Activated CD4-positive, alpha-beta T cell treated with anti-CD3 and anti-CD28 coated beads, Interleukin-2, amount 10 ng/mL, durations not matched to agents 7 days and 5 days (primary cell): ENCODE measurements at places on chromosomes 2 and 18.

- DNase-seq = no peak
These were observed 74.1 kb downstream of the GALR1 start for GRCh38 chr18:77323640-77324299.

DNA sequence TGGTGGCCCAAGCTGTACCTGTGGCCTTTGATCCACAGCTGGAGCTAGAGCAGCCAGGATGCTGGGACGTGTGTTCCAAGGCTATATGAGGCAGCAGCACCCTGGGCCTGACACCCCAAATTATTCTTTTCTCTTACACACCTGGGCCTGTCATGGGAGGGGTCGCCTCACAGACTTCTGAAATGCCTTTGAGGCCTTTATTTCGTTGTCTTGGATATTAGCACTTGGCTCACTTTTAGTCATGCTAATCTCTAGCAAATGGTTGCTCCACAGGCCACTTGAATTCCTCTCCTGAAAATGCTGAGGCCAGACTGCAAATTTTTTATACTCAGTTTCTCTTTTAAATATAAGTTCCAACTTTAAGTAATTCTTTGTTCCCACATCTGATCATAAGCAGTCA, 22.0 kb upstream of the IL1R2 start:
- DNase-seq = no peak

DNA sequence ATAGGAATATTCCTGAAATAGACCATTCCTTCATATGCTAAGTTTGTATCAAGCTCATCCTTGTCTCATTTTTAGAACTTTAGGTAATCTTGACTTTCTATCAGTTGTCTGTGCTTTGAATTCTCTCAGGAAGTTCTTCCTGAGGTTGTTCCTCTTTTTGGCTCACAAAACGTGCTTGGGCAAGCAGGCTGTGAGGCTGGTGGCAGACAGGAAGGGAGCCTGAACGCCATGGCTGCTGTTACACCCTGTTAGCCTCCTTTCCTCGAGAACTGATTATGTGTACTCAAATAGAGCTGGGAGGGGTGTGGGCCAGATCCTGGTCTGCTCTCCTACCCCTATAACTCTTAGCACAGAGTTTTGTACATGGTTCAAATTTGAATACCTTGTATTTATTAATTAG, 136.4 kb upstream of the CELF4 start:
- no peak for DNase-seq

DNA sequence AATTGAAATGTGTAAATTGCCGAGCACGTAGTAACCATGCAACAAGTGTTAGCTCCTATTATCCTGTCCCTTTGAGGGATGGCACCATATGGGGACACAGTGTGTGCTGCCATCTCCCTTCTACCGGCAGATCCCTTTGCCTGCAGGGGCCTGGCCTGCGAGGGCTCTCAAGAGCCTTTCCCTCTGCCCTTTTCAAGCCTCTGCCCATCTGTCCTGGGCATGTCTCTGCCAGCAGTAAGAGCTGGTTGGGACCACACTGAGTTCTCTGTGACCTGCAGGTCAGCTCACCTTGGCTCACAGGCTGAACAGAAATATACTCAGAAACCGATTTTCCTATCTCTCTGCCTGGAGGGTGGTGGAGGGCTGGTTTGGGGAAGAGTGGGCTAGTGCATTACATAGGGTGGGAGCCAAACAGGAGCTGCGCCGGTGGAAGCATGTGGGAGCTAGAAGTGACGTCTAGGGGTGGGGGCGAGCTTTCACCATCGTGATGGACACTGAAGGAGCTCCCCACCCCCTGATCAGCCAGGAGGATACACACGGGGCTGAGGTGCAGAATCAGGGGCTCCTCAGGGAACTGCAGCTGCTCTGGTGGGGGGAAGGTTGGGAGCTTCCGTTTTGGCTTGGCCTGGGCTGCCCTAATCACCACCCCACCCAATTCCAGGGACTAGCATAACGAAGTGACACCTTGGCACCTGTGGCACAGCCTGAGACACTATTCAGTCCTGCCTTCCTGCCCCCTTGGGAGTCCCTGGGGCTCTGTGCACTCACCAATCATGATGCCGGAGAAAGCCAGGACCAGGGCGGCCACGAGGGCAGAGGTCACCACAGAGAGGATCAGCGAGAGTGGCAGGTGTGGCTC, 109.7 kb downstream of the CLIP4 start:
- DNase-seq = no peak

DNA sequence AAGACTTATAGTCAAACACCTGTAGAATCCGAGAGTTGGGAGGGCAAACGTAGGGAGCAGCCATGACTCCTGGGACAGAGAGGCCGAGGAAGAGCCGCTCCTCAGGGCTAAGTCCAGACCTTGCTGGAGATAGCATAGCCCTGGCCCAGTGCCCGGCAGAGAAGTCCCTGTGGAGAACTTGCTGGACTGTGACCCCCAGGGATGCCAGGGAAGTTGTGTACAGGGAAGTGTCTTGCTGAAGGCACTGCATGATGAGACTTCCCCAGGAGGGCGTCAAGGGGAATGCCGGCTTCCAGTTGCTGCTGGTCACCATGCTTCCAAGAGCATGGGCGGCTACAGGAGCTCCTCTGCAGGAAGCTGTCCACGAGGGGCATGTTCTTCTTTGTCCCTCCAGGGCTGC, 8.6 kb upstream of the CNDP1 start:
- DNase-seq = no peak

DNA sequence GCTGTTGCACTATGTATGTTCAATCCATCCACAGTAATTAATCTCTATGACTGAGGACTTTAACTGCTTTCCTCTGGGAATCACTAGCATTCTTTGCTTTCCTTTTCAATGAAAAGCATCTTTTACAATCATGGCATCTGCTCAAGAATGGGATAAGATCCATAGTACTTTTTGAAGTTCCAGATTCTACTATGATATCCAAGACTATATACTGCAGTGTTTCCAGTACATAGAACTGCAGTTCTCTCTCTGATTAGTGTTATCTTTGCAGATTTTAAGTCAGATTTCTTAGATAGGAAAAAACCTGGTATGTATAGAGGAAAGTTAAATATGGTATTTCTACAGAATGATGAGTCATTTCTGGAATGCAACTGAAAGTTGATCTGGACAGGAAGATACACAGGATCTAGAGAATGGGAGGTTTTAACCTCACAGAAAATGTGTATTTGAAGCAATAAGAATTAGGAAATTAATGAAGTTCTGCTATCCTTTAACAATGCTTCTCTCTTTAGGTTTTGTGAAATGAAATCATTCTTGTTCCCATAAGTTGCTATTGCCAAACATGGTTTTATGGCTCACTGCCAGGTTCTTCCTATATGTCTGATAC, 670.7 kb downstream of the ERBB4 start:
- DNase-seq = no peak

DNA sequence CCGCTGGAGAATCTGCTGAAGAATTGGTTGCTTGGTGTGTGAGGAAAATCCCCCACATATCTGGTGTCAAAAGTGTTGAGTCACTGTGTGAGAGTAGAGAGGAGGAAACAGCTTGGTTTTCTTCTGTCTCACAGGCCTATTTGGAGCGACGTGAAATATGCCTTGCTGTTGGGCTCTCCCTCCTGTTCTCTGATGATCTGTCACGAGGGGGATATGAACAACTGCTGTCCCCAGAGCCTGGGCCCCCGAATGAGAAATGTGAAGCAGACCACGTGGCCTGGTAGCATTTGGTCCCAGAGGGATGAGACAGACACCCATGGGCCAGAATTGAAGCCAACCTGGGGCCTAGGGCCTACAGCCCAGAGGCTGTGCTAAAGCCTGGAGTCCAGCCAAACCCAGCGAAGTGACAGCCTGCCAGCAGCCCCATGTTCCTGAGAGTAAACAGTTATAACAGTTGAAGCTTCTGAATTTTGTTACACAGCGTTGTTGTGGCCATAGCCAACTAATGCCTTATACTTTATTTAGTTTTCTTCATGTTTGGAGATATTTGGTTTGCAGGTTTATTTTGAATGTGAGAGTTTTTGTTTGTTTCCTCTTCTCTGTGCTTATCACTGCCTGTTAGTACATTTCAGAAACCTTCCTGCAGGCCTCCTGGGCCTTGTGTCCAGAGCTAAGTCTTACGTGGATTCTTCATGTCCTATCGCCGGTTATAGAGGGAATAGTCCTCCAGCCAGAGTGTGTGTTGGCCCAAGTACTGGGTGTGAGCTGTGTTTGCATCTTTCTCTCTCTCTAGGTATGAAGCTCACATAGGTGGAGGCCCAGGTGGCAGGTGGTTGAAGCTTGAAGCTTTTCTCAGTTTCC, 18.7 kb upstream of the COLEC12 start:
- no peak for DNase-seq
